Uterus (tissue), 4 donors: ENCODE measurements at places on chromosomes 5 and 9. TPM values are rescaled to one million over a fixed set of nuclear protein-coding genes. Genes with fewer than 3 reads are reported as not detected.

DNA sequence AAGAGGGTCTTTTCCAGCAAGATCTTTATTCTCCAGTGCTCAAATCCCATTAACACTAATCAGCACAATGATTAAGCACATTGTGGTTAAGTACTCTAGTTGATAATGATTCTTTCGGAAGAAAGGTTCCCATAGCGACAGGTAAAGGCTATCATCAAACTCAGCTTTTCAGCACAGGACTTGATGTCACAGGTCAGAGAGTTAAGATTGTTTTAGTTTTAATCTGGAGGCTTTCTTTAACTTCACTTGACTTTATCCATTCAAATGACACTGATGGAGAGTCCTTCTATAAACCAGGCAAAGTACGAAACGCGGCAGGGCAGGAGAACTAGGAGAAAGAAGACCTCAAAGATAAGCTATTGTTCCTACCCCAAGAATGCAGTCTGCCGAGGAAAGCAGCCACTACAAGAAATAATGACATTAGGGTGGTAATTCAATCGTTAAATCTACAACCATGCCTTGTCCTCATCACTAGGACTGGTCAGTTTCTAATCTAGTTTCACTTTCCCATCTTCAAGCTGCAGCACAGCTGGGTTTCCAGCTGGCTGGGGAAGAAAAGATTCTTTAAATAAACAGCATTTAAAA is 4.6 kb downstream of the NRG2 start:
- peak overlapping the region; percentile 8 for H3K4me3 ChIP-seq
- no peaks in the 10 kb centered on the region for H3K36me3 ChIP-seq
- no peaks in the 10 kb centered on the region for H3K4me1 ChIP-seq
- H3K27ac ChIP-seq: peak overlapping the region; percentile 5
- DNase-seq: no peak
- no peaks in the 10 kb centered on the region for H3K27me3 ChIP-seq

DNA sequence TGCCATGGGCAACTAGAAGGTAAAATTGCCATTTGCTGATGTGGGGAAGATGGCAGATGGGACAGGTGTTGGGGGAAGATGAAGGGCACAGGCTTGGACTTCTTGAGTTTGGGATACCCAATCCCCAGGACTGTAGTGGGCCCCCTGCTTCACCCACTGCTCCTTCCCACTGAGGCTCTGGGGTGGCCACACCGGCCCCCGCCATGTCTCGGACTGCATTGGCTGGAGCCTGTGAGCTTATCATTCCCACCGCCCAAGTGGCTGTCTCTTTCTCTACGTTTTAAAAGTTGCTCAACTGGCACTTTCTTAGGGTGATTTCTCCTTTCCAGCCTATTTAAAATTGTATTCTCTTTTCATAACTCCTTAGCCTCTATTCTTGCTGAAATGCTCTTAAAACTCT is 730.0 kb upstream of the ADAMTS16 start:
- H3K27me3 ChIP-seq: no peaks in the 10 kb centered on the region
- H3K27ac ChIP-seq: no peak overlapping the region
- no peak for DNase-seq
- no peaks in the 10 kb centered on the region for H3K36me3 ChIP-seq
- H3K4me1 ChIP-seq: no peaks in the 10 kb centered on the region
- H3K4me3 ChIP-seq: no peak overlapping the region

DNA sequence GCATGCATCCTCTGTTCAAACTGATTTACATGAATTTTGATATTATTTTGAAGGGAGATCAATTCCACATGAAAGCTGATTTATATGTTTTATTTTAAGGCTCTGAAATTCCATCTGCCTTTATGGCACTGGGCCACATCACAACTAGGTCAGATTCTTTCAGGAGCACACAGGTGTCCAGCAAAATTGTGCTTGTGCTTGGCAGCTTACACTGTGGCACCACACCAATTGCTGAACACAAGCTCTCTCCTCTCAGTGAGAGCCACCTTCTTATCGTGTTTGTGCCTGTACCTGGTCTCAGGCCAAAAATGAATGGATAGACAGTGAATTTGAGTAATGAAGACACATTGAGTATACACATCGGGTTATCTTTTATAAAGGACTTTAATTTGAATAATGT is 200.4 kb downstream of the CDH10 start:
- H3K27ac ChIP-seq: no peak overlapping the region
- no peaks in the 10 kb centered on the region for H3K4me1 ChIP-seq
- no peaks in the 10 kb centered on the region for H3K27me3 ChIP-seq
- DNase-seq: no peak

- no peaks in the 10 kb centered on the region for H3K4me1 ChIP-seq
- no peaks in the 10 kb centered on the region for H3K27me3 ChIP-seq
- no peak for DNase-seq
These were observed 14.1 kb downstream of the MARCHF6 start for GRCh38 chr5:10367579-10367978.

Gene ZNG1E
- total RNA-seq: 10.5 TPM
